ENCODE measurements at places on chromosomes 1 and 21. TPM values are rescaled to one million over a fixed set of nuclear protein-coding genes. Genes with fewer than 3 reads are reported as not detected.

The KPRP gene
- 0.57 TPM for total RNA-seq

The APCS gene
- total RNA-seq: not detected

The FCRL4 gene
- not detected for total RNA-seq

The LCE1A gene
- not detected for total RNA-seq

The AADACL3 gene
- not detected for total RNA-seq

DNA sequence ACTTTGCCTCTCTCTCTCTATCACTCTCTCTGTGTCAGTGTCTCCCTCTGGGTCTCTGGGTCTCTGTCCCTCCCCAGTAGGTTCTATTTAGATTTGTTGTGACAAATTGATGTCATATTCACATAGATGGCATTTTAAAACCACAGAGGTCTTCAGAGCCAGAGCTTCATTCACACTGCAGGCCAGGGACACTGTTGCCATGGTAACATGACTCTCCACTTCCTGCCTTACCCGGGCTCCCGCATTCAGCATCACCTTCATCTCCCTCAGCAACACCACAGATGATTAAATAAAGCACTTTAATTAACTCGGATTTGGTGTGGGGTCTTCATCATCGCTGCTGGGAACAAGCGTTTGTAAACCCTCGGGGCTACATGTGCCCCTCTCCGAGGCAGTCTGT lies 132.6 kb downstream of the ETS2 start:
- DNase-seq: no peak

- DNase-seq: peak; percentile 79
These were observed 2.9 kb downstream of the LMO4 start for GRCh38 chr1:87331365-87332241.

DNA sequence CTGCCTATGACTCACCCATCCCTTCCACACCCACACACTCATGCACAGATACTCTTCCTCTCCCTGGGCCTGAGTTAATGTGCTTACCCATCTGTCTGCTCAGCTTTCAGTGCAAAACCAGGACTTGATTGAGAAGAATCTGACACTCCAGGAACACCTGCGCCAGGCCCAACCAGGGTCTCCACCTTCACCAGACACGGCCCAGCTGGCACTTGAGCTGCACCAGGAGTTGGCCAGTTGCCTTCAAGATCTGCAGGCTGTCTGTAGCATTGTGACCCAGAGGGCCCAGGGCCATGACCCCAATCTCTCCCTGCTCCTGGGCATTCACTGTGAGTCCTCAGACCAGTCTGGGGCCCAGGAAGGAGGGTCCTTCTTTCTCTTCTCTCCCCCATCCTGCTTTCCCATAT lies 3.5 kb upstream of the SH3BGRL3 start:
- no peak for DNase-seq

DNA sequence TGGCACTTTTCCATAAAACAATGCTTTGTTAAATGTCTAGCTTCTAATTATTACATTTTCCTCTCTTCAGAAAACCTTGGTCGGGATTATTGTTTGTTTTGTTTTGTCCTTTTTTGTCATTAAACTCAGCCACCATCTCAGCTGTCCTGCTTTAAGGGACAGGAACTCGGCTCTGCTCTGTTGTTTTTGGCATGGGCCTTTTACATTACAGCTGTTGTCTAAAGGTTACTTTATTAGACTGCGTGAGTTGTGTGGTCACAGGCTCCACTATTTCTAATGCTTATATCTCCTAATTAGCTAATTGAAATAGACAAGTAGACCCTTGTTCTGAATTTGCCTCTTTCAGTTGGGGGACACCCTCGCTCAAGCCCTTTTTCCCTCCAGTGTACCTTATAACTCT lies 1.6 kb downstream of the PALMD start:
- DNase-seq: peak; percentile 22

DNA sequence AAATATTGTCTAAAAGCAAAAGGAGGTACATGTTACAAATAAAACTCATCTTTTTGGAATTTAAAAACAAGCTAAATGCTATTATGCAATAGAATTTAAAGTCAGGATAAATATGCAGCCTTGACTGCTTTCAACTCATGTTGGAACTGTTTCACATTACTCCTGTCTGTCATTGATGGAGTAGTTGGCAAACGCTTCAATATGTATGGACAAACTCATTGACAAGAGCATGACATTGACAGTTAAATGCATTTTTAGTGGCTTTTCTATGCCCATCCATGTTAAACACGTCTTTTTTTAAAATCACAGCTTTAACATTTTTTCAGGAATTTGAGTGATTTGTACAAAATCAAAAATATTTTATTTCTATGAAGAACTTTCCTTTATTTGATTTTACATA lies 1560.5 kb downstream of the KCNT2 start:
- no peak for DNase-seq

- no peak for DNase-seq
These were observed 105.4 kb upstream of the FAM78B start for GRCh38 chr1:166272155-166272554.

DNA sequence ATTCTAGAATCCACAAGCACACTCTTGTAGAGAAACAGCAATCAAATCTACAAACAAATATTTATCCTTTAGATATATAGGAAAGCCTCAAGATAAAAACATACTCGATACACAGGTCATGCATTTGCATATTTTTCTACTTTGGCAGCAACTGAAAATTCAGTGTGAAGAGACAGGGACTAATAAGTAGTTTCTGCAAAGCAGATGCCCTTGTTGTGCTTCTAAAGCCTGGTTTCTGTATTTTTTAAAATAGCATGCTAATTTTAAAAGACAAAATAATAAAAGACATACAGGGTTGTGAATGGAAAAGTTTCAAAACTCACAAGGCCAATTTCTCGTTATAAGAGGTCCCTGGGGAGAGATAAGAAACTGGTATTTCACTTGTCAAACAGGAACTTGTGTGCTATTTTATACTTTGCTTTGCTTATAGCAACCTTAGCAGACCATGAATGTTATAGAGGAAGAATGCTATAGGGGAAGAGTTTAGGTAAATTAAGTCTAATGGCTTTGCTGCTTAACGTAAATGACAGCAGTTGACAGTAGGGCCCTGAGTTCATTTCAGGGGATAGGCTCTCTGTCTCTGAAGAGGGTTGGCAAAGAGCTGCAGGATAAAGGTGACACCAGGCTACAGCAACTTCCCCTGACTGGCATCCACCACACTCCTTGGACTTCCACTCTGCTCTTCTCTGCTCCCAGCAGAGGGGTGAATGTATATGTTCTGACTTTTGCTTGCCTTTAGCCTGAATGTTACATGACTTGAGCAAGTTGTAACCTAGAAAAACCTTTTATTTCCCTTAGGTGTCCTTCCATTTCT lies 9.4 kb upstream of the RGS13 start:
- no peak for DNase-seq

GRCh38 chr1:240101737-240102136 lies 10.1 kb downstream of the FMN2 start:
- no peak for DNase-seq

DNA sequence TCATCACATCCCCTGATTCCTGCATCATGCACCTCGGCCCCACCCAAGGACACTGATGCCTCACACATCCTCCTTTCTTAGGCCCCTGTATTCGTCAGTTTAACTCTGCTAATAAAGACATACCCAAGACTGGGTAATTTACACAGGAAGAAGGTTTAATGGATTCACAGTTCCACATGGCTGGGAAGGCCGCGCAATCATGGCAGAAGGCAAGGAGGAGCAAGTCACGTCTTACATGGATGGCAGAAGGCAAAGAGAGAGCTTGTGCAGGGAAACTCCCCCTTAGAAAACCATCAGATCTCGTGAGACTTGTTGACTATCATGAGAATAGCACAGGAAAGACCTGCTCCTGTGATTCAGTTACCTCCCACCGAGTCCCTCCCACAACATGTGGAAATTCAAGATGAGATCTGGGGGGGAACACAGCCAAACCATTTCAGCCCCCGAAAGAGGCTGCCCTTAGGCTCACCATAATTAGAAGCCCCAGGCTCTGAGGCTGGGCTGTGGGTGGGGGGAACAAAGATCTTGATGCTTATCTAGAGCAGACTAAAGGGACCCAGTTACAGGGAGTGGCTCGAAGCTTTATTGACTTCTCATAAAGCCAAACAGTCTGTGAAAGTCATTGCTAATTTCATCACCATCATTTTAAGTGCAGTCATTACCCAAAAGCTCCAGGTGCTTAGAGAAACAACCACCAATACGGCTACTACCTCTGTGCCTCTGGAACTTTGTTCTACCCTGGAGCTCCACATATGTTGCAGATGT lies 181.5 kb downstream of the MATN1 start:
- no peak for DNase-seq

GRCh38 chr1:115575661-115576060 lies 66.1 kb upstream of the VANGL1 start:
- no peak for DNase-seq

All from prostate gland (tissue), 2 donors.